ENCODE measurements at places on chromosomes 7 and 10. TPM values are rescaled to one million over a fixed set of nuclear protein-coding genes. Genes with fewer than 3 reads are reported as not detected.

Gene CTNNA3
- under 0.01 TPM for total RNA-seq

Gene ADIRF
- total RNA-seq = not detected

Gene SLC29A4
- total RNA-seq = 1.3 TPM

Gene KCNH2
- 53.9 TPM for total RNA-seq

Gene GCK
- total RNA-seq = 0.27 TPM

DNA sequence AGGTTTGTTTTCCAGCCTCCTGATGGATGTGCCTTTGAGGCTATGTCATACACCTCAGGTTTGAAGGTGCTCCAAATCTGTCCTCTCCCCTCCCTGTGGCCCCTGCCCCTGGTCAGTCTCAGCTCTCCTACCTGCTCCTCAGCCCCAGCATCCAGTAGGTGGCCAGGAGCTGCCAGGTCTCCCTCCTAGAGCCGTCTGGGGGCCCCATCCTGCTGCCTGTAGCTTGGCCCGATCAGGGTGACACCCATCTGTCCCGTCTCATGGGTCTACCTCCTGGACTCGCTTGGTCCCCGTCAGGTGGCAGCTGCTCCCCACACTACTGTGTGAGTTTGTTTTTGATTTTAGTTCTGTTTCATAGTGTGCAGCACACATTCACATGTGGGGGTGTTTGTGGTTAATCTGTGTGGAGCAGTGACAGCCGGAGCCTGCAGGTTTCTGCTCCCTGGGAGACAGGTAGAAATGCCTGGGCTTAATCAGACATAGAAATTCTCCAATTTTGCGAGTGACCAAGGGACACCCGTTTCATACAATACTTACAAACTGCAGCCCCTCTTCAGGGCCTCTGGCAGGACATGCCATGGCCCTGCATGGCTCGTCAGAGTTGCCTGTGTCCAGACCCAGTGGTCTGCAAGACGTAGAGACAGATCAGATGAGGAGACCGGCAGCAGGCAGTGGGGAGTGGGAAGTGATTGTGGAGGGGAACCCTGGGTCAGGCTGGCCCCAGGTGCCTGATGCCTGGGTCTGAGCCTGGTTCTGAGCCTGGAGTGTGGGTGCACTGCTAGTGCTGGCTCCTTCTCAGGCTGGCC is 17.1 kb downstream of the ADCY1 start:
- no peak for DNase-seq

GRCh38 chr7:124276005-124276622 is 243.2 kb upstream of the TMEM229A start:
- DNase-seq = no peak

DNA sequence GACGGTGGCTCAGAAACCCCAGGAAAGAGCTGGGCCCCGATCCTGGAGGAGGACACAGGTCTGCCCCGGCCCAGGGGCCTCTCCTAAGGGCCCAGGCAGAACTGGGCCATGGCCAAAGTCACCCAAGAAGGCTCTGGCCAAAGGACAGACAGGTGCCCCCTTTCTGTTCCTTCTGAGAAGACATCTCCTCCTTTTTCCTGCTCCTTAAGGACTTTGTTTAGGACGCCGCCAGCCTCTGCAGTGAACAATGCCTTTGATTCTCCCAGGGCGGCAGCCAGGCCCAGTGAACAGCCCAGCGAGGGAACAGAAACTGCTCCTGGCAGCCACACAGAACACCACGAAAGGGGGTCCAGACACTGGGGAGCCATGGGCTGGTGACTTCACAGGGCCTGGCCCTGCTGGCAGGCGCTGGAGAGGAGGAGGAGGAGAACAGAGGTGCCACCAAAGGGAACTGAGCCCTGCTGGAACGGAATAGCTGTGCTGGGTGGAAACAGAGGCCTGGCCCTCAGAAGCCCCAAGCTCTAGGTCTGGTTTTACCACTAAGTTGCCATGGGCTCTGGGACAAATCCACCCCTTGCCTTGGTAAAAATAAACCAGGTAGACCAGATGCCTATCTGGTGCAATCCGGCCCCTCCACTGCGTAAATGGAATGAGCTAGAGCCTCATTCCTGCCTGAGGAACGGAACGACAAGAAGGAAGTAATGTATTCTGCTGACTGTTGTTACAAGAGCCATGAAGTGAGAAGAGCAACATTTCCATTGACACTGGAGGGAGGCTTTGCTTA is 163.3 kb upstream of the RHEB start:
- DNase-seq = no peak

DNA sequence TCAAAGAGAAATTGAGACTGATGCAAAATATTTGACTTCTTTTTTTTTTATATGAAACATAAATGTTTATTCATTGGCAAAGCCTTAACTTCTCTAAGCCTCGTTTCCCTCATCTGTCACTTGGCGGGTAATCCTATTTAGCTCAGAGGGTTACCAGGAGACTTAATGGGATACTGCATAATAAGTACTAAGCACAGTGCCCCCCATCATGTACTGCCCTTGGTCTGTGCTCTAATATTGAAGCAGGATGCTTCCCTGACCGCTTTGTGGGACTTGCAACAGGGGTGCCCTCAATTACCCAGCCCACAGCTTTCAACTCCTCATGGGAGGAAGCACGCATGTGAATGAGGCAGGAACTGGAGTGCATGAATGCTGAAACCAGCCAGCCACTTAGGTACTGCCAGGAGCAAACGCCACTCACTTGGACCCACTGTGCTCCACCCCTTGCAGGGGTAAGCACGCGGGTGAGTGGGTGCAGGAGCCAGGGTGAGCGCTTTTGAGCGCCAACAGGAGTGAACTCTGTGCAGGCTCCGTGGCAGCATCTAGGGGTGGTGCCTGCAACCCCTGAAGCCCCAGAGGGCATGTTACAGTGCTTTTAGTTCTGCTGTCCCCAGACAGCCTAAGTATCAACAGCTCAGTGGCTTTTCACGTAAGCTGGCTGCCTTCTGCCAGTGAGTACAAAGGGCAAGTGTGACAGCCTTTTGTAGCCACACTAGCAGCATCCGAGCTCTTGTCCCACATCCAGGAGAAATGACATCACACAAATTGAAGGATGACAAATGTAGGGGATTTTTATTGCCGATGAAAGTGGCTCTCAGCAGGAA is 209.8 kb upstream of the C7orf33 start:
- no peak for DNase-seq

DNA sequence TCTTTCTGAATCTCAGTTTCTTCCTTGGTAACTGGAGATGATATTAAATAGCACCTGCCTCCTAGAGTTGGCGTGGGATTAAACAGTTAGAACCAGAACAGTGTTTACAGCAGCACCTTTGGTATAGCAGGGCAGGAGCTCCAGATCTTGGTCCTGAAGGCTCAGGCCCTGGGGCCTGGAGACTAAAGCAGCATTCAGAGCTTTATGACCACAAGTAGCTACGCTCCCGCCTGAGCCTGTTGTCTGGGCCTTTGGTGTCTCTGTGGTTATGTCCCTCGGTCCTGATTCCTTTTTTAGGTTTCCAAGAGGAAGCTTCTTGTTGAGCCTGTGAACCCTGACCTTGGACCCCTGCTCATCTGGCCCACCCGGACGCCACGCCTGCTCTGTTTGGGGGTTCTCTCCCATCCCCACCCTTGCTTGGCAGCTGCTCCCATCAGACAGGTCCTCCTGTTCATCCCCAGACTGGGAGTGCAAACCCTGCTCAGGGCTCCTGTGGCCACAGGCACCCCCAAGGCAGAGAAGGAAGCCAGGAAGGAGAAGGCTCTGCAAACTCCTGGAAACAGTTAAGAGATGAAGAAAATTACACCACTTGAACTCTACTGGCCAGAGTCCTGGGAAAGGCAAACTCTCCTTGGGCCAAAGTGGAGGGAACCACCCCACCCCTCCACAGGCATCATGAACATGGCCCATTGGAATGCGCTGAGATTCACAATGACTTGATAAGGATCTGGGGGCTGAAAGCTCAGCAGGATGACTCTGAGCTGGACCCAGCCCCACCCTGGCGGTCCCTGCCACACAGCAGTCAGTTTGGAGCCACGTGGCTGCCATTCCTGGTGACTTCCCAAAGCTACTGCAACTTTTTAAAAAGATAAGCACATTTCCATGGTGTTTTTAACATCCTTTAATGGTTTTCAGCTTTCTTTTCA is 50.1 kb upstream of the TMEM72 start:
- no peak for DNase-seq

GRCh38 chr10:88239212-88239611 is 343.9 kb downstream of the RNLS start:
- DNase-seq = no peak

DNA sequence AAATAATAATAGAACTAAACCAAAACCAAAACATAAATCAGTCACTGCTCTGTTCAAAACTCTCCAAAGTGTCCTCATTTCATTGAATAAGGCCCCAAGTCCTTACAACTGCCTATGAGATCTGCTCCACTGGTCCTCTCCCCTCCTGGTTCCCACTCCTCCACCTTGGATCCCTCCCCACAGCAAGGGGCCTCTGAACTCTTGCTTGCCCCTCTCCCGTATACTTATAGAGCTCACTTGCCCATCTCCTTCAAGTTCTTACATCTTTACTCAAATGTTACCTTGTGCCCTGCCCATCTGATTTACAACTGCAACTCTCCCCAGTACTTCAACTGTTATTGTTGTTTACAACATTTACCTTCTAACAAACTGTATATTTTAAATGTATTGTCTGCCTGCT is 819 bp downstream of the POLD2 start:
- DNase-seq = no peak

DNA sequence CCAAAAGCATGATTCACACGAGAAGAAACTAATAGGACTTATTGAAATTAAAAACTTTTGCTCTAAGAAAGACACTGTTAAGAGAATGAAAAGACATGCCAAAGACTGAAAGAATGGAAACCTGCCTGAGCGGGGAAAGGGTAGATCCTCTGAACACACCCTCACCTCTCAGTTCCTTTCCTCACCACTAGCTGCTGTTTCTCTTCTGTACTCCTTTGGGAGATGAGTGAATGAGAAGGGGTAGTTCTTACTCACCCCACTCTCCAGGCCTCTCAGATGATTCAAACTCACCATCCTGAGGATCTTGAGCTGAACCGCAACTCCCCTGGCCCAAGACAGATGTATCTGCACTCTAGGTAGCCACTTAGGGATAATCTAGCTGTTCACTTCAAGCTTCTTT is 41.9 kb downstream of the IQUB start:
- no peak for DNase-seq

- no peak for DNase-seq
These were observed 93.6 kb downstream of the CTNNA3 start for GRCh38 chr10:67602268-67602950.

DNA sequence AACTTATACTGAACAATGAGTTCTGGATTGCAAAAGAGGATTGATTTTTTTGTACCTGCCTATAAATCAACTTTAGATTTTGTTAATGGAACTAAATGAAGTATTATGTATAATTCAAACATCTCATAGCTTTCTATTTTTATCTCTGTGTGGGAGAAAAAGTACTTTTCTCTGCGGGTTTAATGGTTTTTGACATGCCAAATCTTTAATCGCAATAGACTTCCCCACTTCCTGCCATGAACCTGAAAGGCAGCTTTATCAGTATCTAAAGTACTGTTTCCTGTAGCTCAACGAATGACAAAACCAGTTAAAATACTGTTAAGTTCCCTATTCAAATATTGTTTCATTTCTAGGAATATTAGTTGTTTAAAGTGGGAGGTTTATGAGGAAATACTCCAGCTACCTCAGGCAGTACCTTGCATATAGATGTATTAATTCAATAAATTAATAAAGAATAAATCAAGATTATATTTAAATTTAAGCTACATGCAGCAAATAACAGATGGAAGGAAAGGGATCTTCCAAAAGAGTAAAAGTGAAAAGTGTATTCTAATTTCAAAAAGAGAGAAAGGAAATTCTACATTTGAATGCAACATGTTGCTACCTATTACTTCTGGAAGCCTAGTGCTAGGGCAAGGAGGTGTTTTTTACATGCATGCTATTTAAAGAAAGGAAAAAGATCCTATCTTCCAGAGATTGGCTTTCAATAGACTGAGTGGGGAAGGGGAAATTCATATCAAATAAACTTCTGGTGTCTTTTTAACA is 75.9 kb downstream of the SVOPL start:
- DNase-seq = no peak

GRCh38 chr10:90530521-90530920 is 327.3 kb downstream of the HTR7 start:
- no peak for DNase-seq

- DNase-seq = no peak
These were observed 67.6 kb downstream of the CAV1 start for GRCh38 chr7:116592445-116592844.

DNA sequence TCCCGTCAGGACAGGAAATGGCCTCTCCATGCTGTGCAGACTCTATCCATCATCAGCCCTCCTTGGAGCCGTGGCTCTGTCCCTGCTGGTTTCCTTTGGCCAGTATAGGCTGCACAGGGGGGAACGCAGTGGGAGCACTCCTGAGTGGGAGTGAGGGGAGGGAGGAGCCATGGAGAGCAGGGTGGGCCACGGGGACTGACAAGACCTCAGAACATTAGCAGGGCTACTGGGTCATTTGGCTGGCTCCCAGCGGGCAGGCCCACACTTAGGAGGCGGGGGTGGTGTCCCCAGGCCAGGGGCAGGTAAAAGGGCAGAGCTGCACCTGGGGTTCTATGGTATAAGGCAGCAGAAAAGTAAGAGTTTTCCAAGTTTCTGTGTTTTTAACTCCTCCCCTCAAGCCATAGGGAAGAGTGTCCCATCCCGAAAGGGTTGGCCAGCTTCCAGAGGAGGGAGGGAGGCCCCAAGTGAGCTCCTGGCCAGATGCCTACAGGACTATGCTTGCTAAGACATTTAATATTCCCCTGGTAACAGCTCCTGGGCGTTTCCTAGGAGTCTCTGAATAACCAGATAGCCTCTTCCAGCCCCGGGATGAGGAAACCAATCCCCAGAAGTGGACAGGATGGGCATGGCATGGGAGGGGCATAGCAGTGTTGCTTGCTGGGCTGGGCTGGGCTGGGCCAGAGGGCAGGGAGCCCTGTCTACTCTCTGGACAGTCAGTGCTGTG is 5.5 kb upstream of the OPN4 start:
- DNase-seq = no peak

DNA sequence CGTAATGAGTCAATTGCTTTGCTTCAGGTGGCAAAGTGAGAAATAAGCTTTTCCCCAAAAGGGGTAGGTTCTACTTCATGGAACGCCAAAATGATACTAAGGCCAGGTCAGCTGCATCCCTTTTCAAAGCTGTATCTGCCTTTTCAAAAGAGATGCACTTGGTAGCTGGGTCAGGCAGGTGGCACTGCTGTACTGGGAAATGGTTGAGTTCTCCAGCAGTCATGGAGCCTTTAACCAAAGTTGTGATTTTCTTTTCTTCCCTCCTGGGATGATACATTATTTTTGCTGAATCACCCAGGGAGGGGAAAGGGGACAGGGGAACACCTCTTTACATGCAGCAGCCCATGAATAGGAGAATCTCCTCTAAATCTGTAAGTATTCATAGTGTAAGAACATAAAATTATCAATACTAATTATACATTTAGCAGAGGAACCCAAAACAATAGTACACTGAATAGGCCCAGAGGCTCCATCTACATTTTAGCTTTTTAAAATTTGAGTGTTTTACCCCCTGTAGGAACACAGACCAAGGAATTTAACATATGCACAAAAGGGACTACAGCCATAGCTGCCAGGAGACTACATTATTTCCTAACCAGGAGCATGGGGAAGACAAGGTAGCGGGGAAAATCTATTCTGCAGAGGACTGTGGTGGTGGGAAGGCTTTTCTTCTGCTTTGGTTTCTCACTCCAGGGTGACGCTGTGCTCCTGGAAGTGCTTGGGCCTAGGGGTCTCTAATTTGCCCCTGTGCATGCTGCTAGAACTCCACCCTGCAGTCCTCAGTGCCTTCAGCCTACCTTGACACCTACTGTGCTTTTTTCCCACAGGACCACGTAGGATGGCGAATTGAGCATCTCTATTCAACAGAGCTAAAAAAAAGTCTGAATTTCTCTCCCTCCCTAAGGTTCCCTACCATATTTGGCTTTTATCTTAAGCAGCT is 6.4 kb upstream of the GPR22 start:
- DNase-seq = peak; percentile 74

All from hematopoietic multipotent progenitor cell (in vitro differentiated cells).